CD4-positive, alpha-beta T cell (primary cell): ENCODE measurements at places on chromosomes 4 and X.
A peak's percentile ranks its signal among the peaks of the same experiment; 100 is the strongest.

GRCh38 chr4:7244331-7244665 is 52.0 kb downstream of the SORCS2 start:
- no peak for DNase-seq

GRCh38 chr4:176223561-176223960 is 28.2 kb upstream of the SPATA4 start:
- DNase-seq = no peak

DNA sequence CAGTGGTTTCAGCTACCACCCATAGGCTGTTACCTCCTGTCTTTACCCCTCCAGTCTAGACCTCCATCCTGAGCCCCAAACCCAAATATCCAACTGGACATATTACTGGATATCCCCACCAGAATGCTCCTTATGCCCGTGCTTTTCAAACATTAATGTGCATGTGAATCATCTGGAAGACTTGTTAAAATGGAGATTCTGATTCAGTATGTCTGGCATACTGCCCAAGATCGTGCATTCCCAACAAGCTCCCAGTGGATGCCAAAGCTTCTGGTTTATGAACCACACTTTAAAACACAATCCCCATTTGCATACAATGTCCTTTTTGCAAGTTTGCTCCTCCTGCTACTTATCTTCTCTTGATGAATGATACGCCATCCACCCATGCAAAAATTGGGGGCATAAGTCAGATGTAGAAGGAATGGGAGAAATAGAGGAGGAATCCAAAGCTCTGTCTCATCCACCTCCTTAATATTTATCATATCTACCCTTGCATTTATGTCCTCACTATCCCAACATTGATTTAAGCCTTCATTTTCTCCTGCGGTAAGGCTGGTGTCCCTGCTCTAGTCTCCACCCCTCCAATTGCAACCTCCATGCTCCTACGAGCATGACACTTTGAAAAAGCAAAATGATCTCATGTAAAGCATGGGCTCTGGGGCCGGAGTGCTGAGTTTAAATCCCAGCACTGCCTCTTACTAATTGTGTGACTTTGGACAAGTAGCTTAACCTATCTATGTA is 7.4 kb upstream of the PGRMC1 start:
- no peak for DNase-seq

- no peak for DNase-seq
Observed at GRCh38 chr4:6730603-6731317, 14.8 kb downstream of the BLOC1S4 start.

DNA sequence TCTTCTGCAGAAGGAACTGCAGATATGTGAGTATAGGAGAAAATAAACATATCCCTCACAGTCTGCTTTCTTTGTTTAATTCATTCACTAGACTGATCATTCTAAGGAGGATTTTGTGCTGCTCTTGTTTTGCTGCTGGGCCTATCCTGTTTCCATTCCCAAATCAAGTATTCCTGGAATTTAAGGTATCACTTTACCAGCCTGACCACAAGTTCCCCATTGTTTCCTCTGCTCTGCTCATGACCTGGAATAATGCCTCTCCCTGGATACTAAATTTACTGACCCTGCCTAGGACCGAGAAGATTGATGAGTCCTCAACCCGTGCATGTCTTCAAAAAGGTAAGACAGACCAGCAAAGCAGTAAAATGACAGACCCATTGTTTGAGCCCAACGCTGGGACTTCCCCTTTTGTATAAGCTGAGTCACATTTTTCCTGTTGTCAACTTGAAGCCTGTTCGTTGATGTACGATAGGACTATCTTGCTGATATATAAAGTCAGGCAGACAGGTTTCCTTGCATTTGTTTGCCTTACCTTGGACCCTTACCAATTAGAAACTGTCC is 85.5 kb upstream of the TET2 start:
- DNase-seq = peak; percentile 19

GRCh38 chrX:132292793-132293192 is 73.5 kb upstream of the RAP2C start:
- DNase-seq = peak; percentile 39
